Natural killer cell (primary cell): ENCODE measurements at places on chromosomes 13 and 19. TPM values are rescaled to one million over a fixed set of nuclear protein-coding genes. Genes with fewer than 3 reads are reported as not detected.

DNA sequence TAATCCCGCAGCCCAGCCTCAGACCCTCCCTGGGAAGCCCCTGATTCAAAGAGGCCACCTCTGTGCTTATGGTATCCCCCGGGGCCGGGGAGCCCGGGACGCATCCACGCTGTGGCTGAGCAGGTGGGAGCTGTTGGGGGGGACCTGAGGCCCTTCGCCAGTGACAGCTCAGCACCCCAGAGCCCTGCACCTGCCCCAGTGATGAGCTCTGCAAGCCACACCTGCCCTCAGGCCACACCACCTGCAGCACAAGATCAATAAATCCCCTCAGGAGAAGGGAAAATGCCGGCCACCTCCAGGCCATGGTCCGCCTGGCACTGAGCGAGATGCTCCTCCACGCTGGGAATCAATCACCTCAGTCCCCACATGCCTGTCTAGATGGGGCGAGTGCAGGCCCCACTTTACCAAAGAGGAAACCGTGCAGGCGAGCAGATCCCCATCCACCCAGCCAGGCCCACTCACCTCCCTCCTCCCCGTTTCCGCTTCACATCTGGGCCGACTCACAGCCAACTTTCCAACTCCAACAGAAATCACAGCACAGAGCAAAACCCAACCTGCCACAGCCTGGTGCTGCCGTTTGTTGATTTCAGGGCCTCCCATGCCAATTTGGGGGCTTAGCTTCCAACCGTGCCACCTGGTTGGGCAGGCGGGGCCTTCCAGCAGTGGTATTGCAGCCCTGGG lies 12.8 kb downstream of the MOB3A start:
- DNase-seq: peak; percentile 54

GRCh38 chr13:109058087-109058486 lies 428.7 kb downstream of the MYO16 start:
- no peak for DNase-seq

- DNase-seq: peak; percentile 57
Measured at GRCh38 chr19:4976401-4977298, 7.7 kb downstream of the KDM4B start.

LILRA6 gene
- total RNA-seq: 2.1 TPM

EHD2 gene
- 0.09 TPM for total RNA-seq

ELSPBP1 gene
- total RNA-seq: not detected
